ENCODE measurements at places on chromosomes 4 and X.

DNA sequence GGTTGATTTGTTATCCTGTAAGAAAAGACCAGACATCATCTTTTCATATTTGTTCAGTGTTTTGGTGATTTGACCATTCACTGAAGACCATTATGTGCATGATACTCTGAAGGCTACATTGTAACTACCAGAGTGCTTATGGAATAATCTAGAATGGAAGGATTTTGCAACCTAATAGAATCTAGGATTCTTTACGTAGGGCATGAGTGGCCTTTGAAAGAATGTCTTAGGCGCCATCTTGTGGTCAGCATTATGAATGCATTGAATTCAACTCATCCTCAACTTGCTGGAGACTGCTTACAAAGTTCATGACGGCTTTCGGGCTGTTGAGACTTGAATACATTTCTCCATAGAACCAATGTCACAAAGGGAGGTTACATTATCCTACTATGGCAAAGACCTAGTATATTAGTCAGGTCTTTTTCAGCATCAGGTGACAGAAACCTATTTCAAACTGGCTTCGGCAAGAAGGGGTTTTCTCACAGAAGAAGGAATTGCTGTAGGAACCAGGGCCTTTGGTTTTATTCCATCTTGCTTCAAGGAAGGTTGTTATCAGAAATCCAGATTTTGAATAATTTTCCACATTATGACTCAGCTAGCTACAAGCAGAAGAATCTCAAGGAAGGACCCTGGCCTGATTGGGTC is 104.1 kb downstream of the GPAT3 start:
- no peaks in the 10 kb centered on the region for H3K36me3 ChIP-seq
- no peak overlapping the region for H3K4me3 ChIP-seq
- no peak overlapping the region for H3K27ac ChIP-seq
- no peaks in the 10 kb centered on the region for H3K4me1 ChIP-seq

- DNase-seq: no peak
- no peaks in the 10 kb centered on the region for H3K36me3 ChIP-seq
- H3K4me3 ChIP-seq: no peak overlapping the region
- no peaks in the 10 kb centered on the region for H3K4me1 ChIP-seq
- H3K27me3 ChIP-seq: no peaks in the 10 kb centered on the region
Measured at GRCh38 chr4:3514806-3515501, 17.3 kb downstream of the LRPAP1 start.

DNA sequence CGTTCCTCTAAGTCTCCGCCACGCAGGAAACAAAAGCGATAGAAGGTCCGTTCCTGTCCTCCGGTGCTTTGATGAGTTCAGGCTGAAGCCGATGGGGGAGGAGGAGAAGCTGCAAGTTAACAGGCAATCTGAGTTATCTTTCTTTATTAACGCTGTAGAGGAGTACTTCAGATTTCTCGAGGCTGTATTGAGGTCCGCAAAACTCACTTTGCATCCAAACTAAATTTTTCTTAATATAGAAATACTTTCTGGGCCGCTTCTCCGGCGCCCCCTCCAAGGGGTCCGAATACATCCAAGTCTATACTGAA is 395 bp upstream of the SOWAHB start:
- H3K4me3 ChIP-seq: peak overlapping the region; percentile 45
- no peaks in the 10 kb centered on the region for H3K4me1 ChIP-seq
- H3K36me3 ChIP-seq: no peaks in the 10 kb centered on the region
- no peak for DNase-seq

GRCh38 chrX:74853255-74853654 is 72.0 kb downstream of the NEXMIF start:
- DNase-seq: no peak
- no peak overlapping the region for H3K4me3 ChIP-seq
- H3K4me1 ChIP-seq: no peaks in the 10 kb centered on the region
- H3K27ac ChIP-seq: no peak overlapping the region
- no peaks in the 10 kb centered on the region for H3K36me3 ChIP-seq

DNA sequence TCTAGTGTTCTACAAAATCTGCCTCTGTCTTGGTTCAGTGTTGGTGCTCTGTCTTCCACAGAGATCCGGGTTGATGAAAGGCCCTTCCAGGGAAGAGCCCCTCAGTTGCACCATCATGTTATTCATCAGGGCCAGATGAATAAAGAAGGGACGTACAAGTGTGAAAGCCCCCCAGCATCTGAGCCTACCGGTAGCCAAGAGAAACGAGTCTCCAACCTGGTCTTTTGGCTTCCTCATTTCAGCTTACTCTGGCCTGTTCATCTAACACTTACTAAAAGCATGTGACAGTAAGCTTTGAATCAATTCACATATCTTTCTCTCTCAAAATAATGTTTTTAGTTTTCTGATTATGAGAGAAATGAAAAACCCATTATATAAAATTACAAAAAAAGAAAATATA is 19.2 kb downstream of the MEPE start:
- H3K27ac ChIP-seq: no peak overlapping the region
- H3K4me1 ChIP-seq: no peaks in the 10 kb centered on the region
- no peaks in the 10 kb centered on the region for H3K36me3 ChIP-seq
- DNase-seq: no peak
- H3K4me3 ChIP-seq: no peak overlapping the region
